ENCODE measurements at places on chromosomes 3 and 15. TPM values are rescaled to one million over a fixed set of nuclear protein-coding genes. Genes with fewer than 3 reads are reported as not detected.

The ISLR gene
- not detected for total RNA-seq

The CCR8 gene
- not detected for total RNA-seq

The CDHR4 gene
- not detected for total RNA-seq

The CCDC39 gene
- total RNA-seq = 0.22 TPM

The SLC22A13 gene
- 0.62 TPM for total RNA-seq

GRCh38 chr3:2771193-2771592, 339.0 kb downstream of the IL5RA start:
- no peak overlapping the region for H3K4me3 ChIP-seq
- no peaks in the 10 kb centered on the region for H3K36me3 ChIP-seq
- peaks cover 12% of the 10 kb centered on the region for H3K4me1 ChIP-seq
- no peaks in the 10 kb centered on the region for H3K27me3 ChIP-seq
- DNase-seq = no peak

GRCh38 chr3:12423918-12424630, 60.2 kb upstream of the TSEN2 start:
- H3K27ac ChIP-seq = peak overlapping the region; percentile 89
- no peaks in the 10 kb centered on the region for H3K36me3 ChIP-seq
- H3K4me1 ChIP-seq = peaks cover 52% of the 10 kb centered on the region
- peak overlapping the region; percentile 48 for H3K4me3 ChIP-seq

DNA sequence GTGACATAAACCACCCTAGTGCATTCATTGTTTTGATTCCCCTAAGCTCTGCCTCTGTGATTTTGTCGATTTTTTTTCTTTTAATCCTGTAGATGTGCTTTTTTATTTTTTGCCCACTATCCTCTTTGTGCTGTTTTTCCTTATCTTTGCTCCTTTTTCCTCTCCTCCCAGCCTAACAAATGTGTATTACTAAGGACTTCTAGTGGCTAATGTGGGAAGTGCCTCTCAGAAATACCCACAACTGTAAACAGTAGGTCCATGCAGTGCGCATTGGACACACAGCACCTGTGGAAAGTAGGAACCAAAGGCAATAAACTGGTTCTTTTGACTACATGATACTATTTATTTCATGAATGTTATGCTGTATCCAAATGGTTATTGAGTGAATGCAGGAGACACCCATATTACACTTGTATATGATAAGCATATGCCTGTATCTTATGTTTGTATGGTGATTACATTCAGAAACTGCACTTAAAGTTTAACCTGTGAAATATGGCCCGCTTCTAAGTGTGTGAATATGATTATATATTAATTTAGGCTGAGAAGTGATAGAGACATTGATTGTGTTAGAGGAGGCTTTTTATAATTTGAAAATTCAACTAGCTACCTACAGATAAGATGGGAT, 147.8 kb downstream of the PLCL2 start:
- no peak overlapping the region for H3K4me3 ChIP-seq
- H3K4me1 ChIP-seq = peaks cover 11% of the 10 kb centered on the region
- no peak overlapping the region for H3K27ac ChIP-seq

DNA sequence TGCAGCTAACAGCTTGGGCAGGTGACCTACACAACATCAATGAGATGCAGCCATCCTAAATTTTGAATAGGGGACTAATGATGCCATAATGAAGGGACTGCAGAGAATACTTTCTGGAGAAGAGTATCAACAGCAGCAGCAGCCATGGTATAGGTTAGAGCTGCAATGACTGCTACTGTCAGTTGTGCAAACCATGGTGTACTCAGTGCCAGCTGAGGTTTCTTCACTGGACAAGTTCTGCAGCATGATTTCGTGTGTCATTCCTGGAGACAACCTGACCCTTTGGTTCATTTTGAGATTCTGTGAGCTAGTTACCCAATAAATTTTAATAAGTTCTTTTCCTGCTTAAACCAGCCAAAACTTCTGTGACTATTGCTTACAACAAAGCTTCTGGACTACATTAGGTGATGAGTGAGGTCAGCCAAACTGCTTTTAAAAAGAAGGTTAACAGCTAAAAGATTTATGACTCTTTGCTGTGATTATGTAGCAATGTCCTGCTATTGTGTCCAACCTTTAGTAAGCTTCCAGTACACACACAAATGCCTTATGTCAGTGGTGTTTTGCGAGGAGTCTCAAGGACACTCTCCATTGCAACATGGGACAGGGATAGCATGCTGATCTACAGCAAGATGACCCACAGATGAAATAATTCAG, 4.8 kb upstream of the DAZL start:
- H3K27me3 ChIP-seq = no peaks in the 10 kb centered on the region
- no peak overlapping the region for H3K27ac ChIP-seq
- no peak for DNase-seq

DNA sequence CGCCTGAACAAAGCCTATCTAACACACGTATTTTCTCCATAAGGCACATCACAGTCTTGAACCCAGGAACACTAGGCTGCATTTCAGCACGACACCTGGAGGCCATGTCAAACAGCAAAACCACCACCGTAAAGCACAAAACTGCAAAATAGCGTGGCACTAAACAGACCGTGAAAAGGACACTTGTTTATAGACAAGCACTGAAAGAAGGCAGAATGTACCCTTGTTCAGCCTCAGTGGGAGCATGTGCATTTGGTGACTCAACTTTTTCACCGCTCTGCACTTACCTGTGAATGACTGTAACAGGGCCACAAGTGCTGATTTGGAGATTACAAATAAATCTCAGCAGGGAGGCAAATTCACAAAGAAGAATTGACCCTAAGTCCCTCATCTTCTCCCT, 80.8 kb downstream of the ISG20 start:
- no peak for DNase-seq
- no peaks in the 10 kb centered on the region for H3K36me3 ChIP-seq
- H3K27ac ChIP-seq = no peak overlapping the region
- H3K4me3 ChIP-seq = no peak overlapping the region
- H3K27me3 ChIP-seq = peaks cover 10% of the 10 kb centered on the region

DNA sequence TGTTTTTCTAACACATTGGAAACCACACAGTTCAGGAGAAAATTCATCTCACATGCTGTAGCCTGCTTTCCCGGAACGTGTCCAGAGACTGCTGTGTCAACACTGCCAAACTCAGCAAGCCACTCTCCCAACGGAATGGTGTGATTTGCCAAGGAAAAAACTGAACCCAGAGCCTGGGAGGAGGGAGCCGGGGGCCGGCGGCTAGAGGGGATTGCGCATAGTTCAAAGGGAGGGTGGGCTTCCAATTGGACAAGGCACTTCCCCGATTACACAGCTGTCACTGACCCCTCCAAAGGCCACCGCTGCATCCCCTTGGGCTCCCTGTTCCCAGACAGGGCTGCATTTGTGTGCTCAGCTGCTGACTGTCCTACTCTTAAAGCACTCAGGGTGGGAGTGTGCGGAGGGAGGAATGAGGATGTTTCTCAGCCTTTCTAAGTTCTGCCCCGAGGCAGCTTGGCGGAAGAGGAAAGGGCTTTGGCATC, 256.2 kb downstream of the ZNF621 start:
- no peak for DNase-seq
- no peak overlapping the region for H3K27ac ChIP-seq
- H3K4me1 ChIP-seq = peaks cover 4% of the 10 kb centered on the region
- peaks cover 15% of the 10 kb centered on the region for H3K27me3 ChIP-seq
- H3K36me3 ChIP-seq = no peaks in the 10 kb centered on the region
